ENCODE measurements at places on chromosomes 6 and 20.

DNA sequence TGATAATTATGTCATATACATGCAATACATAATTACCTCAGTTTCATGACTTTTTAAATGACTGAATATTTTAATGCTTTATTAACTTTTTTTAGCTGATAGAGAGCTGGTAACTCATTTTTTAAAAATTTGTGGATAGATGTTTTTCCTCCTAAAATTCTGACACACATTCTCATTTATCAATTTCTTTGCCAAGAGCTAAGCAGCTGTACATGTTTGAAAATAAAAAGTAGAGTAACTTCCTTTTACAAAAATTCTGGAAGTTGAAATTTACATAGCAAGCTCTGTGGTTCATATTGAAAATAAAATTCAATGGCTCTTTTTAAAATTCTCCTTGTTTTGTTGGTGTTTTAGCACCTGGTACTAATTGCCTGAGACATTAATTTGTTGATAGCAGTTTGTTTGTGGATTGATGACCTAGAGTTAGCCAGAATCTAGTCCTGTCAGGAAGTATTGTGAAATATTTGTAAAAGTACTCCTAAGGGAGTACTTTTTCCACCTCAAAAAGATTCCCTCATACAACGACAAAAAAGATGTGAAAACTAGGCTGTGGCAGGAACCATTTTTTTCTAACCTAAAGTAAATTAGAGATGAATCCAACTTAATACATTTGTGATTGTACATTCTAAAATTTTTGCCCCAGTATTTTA lies 621.8 kb downstream of the BCKDHB start:
- no peak for DNase-seq

GRCh38 chr20:9839626-9840025 lies 750 bp upstream of the PAK5 start:
- DNase-seq, result no peak

DNA sequence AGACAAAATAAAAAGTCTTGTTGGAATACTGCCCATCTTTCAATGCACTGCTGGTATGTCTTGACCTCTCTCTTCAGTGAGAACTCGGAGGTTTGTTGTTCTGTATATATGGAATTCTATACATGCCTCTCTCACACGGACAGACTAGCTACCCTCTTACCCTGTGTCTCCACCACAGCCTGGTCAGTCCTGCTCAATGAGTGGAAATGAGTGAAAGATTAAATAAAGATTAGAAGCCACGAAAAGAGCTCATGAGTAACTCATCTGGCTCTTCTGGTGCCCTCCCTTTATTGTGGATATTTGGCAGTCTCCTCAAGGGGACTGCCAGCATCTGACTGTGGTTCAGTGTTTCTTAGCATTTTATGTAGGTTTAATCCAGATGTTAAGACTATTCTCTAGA lies 262.8 kb upstream of the MAP3K7 start:
- DNase-seq, result no peak

GRCh38 chr6:7633361-7633760 lies 43.4 kb downstream of the SNRNP48 start:
- no peak for DNase-seq

GRCh38 chr20:38214256-38215193 lies 46.0 kb downstream of the KIAA1755 start:
- DNase-seq, result no peak

Measured in HS-5 (cell line).